ENCODE measurements at places on chromosomes 1 and 21.

- no peak for DNase-seq
These were observed 48.1 kb downstream of the NGF start for GRCh38 chr1:115289940-115290339.

DNA sequence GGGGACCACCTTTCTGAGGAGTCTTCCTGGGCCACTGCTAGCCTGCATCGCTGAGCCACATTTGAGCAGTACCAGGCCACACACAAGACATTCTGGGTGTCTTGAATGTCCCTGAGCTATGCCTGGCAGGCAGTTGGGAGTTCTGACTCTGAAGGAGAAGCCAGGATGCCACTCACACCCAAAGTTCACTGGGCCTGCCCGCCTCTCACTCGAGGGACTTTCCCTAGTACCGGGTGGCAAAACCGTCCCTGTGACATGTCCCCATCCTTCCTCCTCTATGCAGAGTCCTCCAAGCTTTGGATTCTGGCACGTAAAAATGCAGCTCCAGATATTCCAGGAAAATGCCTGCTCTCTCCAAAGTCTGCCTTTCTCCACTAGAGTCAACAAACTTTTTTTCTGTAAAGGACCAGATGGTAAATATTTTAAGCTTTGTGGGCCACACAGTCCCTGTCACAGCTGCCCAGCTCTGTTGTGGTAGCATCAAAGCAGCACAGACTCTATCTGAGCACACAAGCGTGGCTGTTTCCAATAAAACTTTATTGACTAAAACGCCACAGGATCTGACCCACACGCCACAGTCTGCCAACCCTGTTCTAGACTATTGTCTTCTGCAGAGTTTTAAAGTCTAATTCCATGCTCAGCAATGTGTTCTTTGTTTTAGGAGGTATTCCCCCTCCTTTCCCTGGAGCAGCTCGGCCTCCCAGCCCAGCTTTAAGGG lies 19.2 kb upstream of the GUCA2B start:
- DNase-seq: no peak

- no peak for DNase-seq
These were observed 628.6 kb downstream of the KCNT2 start for GRCh38 chr1:195979646-195980045.

DNA sequence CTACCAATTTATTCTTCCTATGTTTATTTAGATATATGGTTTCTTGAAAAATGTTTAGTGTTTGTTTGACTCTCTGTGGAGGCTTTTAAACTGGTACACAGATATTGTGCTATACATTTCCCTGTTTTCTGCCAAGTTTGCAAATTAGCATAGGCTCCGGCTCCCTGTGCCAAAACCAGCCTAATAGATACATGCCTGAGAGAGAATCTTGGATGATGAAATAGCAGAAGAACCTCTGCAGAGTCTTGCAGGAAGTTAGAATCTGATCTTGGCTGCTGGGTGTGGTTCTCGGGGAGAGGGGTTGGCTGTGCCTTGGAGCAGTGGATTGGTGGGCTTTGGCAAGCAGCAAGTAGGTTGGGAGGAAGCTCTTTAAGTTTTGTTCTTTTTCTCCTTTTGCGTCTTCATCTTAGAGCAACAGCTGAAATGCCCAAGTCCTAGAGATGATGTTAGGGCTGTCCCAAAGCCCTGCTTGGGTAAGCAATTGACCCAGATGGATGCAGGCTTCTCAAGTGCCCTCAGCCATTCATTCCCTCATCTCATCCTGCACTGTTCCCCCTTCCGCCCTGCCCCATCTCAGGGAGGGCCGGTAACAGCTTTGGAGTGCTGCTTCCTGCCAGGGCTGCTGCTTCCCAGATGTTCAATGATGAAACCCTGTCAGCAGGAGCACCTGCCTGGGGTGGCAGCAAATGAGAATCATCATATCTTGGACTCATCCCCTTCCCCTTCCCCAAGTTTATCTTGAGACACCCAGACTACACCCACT lies 9.3 kb downstream of the PLA2G2A start:
- no peak for DNase-seq

GRCh38 chr1:59066236-59066635 lies 230.7 kb upstream of the FGGY start:
- DNase-seq: no peak

GRCh38 chr1:200483491-200484143 lies 73.8 kb upstream of the ZNF281 start:
- DNase-seq: no peak

DNA sequence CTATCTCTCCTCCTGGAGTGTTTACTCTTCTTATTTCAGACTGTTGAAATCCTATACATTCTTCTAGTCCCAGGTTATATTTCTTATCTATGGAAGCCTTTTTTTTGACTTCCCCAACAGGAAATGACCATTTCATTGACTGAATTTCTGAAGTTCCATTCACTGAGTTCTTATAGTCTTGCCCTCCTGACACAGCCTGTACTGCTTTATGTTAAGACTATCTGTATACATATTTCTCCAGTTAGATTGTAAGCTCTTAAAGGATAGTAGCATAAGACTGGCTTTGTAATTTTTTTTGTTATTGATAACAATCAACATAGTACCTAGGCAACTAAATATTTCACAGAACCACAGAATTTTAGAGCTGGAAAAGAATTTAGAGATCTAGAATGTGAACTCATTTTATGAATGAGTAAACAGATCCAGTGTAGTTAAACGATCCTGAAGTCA lies 14.9 kb upstream of the MACF1 start:
- DNase-seq: no peak

Measured in stimulated activated CD8-positive, alpha-beta memory T cell treated with anti-CD3 and anti-CD28 coated beads, Interleukin-7, amount 100 ng/mL, for 1 hour (primary cell).